ENCODE measurements at places on chromosomes 2 and 18.

DNA sequence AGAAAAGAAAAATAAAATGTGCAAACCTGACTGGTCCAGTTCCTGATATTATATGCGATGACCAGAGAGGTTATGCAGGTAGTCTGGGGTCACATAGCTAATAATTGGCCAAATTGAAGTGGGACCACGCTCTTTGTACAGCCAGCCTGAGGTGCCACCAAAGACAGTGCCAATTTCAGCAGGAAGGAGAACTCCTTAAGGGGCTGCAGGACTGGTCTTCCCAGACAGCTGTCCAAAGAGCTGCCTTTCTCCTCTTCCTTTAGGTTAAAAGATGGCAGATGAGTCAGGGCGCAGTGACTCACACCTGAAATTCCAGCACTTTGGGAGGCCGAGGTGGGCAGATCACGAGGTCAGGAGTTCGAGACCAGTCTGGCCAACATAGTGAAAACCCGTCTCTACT, 95.5 kb downstream of the ACKR3 start:
- ATAC-seq, result no peak

GRCh38 chr2:176163672-176164056, 6.6 kb downstream of the HOXD3 start:
- ATAC-seq, result no peak

DNA sequence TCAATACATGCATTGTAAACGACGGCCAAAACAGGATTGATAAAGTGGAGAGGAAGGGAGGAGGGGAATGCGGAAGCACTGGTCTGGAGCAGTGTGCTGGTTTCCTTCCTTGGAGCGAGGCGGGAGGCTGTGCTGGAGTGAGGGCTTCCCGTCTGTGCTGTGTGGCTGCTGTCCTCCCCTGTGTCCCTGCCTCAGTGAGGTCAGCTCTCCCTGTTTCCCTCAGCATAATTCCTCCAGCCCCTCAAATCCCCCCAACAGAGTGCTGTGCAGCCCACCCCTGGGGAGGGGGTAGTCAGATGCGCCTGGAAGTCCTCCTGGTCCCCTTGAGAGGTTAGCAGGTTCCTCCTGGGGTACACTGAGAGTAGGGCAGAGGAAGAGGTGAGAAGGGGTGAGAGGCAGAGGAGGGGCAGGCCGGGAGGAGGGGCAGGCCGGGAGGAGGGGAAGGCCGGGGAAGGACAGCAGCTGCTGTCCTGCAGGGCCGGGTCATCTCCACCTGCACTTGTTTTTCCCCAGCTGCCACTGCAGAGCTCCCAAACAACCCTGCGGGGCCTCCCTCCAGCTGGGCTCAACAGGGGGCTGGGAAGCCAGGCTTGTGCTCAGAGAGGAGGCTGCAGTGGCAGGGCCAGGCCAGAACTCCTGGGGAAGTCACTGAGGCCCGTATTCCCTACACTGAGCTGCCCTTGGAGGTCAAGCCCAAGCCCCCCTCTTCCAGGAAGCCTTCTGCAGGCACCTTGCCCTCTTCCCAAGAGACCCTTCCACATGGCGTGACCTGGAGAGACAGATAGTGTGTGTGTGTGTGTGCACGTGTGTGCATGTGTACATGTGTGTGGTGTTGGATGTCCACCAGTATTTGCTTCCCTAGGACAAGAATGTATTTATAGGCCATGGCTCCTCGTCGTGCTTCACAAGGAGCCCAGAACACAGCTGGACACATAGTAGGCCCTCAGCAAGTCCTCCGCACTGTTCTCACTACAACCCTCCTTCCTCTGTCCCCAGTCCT, 13.2 kb upstream of the ATP6V1B1 start:
- no peak for ATAC-seq

- ATAC-seq, result peak; percentile 47
Observed at GRCh38 chr2:167192833-167193232, 304.6 kb downstream of the XIRP2 start.

DNA sequence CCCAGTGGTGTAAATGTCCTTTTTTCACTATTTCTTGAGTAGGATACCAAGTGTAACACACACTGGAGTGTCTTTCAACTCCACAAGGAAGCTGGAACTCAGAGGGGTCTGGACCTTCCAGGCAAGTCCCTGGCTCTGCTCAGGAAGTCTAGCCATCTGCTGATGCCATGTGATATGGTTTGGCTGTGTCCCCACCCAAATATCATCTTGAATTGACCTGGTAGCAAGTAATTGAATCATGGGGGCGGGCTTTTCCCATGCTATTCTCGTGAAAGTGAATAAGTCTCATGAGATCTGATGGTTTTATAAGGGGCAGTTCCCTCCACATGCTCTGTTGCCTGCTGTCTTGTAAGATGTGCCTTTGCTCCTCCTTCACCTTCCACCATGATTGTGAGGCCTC, 99.4 kb upstream of the CDC42EP3 start:
- ATAC-seq, result no peak

GRCh38 chr18:77359561-77360314, 110.1 kb downstream of the GALR1 start:
- no peak for ATAC-seq

GRCh38 chr18:68355637-68356036, 359.3 kb downstream of the TMX3 start:
- no peak for ATAC-seq

- no peak for ATAC-seq
Observed at GRCh38 chr2:67289921-67290371, 107.2 kb upstream of the ETAA1 start.

- no peak for ATAC-seq
Observed at GRCh38 chr2:18763338-18763737, 174.0 kb upstream of the NT5C1B start.

DNA sequence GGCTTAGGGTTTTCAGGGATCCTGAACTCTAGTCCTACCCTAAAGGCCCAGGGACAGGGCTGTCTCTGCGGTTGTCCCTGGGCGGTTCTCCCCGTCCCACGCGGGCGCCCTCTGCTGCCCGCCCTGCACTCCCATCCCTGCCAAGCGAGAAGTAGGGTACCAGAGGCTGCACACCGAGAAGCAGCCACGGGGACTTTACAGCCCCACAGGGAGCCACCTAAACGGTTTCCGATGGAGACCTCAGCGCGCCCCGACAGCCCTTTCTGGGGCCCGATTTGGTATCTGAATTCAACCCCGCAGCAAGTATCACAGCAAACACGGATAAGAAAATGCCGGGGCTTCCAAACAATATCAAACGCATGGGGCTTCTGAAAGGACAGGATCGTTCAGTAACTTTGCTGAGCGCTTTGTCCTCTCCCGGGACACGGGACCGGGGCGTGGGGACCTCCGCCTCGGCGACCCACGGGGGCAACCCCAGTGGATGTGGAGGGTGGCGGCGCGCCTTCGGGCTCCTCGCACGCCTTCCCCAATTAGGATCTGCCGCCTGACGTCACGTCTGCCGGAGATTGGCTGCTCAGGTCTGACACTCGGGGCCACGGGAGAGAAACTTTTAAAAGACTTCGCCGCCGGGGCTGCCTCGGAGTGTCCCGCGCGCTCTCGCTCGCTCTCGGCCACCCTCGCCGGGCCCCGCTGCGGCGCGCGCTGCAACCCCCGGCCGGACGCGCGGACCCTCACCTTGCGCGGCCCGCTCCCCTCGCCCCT, at the start of gene LTBP1:
LTBP1 (plus strand) TSS at position 640 of the 762 bp plus-strand sequence. CDS start 372 bp downstream, outside the sequence.
- peak; percentile 86 for ATAC-seq

GRCh38 chr2:35035883-35036282, 1319.7 kb upstream of the CRIM1 start:
- ATAC-seq, result no peak

DNA sequence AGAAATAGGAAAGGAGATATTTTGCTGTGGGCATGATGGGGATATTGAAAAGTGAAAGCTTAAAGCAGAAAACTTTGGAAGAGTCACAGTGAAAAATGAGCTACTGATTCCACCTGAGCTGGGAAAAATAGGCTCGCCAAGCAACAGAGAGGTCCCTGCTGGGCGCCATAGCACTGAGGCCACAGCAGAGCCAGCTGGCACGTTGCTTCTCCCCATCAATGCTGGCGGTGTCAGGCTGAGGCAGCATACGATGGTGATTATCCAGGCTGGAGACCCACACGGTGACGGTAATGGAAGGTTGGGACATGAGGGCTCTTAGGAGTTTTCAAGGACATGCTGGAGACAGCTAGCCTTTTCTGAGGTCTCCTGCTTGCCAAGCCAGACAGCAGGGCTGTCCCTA, 25.8 kb upstream of the DTNB start:
- ATAC-seq, result no peak

- no peak for ATAC-seq
Observed at GRCh38 chr2:96874198-96874831, 4.4 kb upstream of the SEMA4C start.
